Activated T-cell treated with anti-CD3 and anti-CD28 coated beads, Interleukin-2, amount 50 U/mL, for 4 hours (primary cell): ENCODE measurements at places on chromosomes 5 and 9. TPM values are rescaled to one million over a fixed set of nuclear protein-coding genes. Genes with fewer than 3 reads are reported as not detected.
A peak's percentile ranks its signal among the peaks of the same experiment; 100 is the strongest.

GRCh38 chr9:121645853-121646807, 5.3 kb upstream of the DAB2IP start:
- DNase-seq, result no peak

DNA sequence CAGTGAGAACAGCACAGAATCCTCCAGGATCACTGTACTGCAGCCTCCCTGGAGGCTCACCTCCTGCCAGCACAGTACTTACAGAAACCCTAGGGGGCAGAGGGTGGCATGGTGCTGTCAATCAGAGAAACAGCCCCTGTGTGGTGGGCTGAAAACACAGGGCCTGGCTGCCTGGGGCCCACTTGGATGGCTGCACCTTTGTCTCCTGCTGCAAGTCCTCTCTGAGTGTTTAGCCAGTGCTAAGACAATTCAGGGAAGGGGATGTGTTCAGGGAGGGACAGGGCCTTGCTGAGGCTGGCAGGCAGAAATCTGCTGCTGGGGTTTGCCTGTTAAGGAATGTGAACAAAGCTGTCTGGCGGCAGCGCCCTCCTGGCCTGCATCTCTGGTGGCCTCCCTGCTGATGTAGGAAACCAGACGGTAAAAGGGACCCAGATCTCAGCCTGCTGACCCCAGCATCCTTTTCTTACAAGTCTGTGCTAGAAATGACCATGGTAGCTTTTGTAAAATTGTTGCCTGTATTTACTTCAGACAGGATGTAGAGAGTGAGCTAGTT, 39.5 kb downstream of the PRRC2B start:
- no peak for DNase-seq

GRCh38 chr9:78707481-78707991, 410.6 kb downstream of the PSAT1 start:
- no peak for DNase-seq

- no peak for DNase-seq
Observed at GRCh38 chr5:62043289-62044280, 262.4 kb upstream of the KIF2A start.

DNA sequence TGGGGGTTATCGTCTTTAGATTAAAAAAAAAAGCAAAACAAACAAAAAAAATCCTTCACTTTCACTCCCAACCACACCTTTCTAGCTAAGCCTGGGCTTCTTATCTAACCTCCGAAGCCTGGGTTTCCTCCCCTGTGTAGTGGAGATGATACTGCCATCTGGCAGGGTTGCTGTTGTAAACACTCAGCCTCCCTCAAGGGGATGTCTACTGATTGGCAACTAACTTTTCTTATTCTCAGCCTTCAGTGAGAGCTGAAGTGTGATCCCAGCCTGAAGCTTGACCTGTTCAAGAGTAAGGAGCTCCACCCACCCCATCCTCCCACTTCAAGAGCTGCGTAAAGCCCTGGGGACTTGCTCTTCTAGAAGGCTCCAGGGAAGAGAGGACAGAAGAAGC, 21.5 kb upstream of the WWC1 start:
- DNase-seq, result no peak

The RASGRF2 gene
- 5.6 TPM for total RNA-seq

DNA sequence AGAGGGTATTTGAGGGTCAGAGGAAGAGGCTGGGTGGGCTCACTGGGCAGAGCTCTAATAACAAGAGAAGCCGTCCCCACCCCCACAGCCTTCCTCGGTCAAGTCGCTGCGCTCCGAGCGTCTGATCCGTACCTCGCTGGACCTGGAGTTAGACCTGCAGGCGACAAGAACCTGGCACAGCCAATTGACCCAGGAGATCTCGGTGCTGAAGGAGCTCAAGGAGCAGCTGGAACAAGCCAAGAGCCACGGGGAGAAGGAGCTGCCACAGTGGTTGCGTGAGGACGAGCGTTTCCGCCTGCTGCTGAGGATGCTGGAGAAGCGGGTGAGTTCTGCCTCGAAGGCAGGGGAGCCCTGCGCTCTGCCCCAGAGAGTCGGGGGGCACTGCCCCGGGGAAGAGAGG, 21.6 kb upstream of the RARS1 start:
- no peak for DNase-seq

DNA sequence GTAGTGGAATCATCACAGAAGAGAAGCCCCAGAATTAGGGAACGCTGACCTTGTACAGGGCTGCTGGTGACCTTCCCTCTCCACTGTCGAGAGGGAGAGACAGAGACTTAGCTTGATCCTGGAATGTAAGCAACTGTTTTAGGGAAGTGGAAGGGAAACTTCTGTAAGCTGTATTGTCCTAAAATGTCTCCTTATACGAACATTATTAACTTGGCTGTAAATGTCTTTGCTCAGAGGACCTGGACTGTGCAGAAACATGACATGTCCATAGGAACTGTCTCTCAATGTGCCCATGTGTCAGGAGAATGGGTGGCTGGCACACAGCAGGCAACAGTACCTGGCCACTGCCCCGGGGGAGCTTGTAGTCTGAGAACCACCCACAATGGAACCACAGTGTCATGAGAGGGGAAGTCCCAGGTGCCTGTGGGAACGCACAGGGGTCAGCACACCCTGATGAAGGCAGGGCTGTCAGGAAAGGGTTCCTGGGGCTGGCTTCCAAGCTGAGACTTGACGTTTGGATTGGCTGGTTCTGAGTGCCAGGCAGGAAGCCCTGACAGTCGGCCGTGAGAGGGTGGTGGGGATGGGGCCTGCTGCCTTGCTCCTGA, 34.0 kb downstream of the DAP start:
- no peak for DNase-seq

DNA sequence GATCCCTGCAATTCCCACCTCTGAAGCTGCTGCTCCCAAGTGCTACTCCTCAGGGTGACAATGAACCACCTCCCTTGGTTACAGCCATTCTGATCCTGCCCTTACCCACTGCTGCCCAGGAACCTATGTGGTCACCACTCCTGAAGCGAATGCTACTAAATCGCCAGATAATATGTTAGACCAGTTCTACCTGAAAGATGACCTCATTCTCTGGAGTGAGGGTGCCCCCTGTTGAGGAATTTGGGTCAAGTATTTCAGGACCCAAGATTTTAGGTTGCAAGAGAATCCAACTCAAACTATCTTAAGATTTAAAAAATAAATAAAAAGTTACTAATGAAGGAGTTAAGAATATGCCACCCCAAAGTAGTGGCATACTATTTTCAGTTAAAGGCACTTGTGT, 5.8 kb upstream of the SNAPC3 start:
- DNase-seq, result peak; percentile 33

- DNase-seq, result peak; percentile 44
Observed at GRCh38 chr9:132241840-132242620, 80.2 kb downstream of the NTNG2 start.

GRCh38 chr5:157172403-157172802, 6.3 kb upstream of the GARIN3 start:
- DNase-seq, result peak; percentile 82

DNA sequence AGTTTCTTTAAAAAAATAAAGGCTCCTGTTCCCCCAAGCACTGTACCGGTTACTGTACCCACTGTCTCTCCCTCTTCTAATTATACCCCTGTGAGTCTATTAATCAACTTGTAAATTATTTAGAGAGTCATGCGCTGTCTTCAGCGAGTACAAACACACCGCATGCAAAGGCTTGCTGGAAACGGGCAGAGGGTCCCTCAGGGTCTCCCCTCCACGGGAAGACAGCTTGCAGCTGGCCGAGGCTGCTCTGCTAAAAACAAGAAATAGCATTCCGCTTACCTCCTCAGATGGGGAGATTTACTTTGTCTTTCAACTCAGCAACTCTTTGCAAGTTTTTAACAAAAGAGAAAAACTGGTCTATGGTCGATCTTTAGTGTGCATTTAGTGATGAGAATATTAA, 71.8 kb downstream of the AK8 start:
- no peak for DNase-seq

- DNase-seq, result no peak
Observed at GRCh38 chr5:157290156-157290980, 24.4 kb downstream of the CYFIP2 start.

GRCh38 chr9:100377015-100377414, 24.3 kb upstream of the TEX10 start:
- no peak for DNase-seq

DNA sequence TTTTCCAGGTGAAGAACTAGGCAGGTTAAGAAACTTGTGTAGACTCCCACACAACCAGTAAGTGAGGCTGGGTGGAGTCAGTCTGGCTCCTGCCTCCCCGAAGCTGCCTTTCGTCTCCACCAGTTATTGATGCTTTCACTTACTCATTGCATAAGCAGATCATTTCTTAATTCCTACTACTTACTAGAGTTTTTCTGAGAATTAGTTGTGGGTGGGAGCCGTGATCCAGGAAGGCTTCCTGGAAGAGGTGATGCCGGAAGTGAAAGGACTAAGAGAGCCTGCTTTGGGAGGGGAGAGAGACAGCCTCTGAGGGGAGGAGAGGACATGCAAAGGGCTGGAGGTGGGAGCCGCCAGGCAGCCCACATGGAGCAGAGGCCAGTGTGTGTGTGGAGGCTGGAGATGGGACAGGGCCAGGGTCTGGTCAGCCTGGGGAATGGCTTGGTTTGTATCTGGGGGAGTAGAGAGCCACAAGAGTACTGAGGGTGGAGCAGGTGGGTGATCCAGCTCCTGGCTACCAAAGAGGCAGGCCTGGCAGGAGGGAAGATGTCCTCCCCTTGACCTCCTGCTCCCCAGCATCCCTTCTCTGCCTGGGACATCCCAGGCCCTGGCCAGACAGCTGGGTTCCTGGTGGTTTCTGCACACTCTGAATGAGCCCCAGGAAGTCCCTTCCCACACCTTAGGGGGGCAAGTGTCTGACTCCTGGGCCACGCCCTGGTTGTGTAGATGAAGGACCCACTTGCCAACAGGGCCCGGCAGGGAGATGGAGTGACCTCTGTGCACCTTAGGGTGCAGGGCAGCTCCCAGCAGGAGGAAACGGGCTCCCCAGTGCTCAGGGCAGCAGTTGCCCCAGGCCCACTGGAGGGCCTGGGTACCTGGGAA, 12.2 kb upstream of the CARD19 start:
- DNase-seq, result no peak

The IFNE gene
- not detected for total RNA-seq

- DNase-seq, result no peak
Observed at GRCh38 chr9:105244734-105245028, 230 bp downstream of the SLC44A1 start.

DNA sequence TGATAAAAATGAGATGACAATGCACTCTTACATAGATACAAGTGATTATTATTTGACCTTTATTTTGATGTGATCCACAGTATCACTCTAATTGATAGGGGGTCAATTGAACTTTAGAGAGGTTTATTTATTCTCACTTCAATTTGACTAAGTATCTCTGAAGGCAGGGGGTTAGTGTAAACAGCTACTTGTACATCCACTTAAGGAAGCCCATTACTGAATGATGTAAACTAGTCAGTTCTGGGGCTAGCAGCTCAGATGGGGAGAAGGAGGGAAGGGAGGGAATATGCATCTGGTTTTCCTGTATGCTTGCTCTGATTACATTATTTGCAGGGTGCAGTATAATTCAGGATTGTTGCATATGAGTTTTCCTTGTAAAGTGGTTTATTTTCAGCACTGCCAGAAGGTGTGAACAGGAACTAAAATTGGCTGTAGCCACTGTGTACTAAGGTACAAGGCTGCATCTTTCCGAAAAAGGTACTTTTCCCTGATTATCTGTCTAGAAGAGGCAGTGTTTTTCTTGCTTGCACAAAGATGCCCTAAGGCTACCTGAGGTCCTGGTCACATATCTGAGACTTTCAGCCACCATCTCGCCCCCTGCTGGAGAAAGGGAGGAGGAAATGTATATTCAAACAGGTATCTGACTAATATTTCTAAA, 51.2 kb downstream of the MRPS27 start:
- DNase-seq, result peak; percentile 39

The C5orf58 gene
- total RNA-seq, result not detected

DNA sequence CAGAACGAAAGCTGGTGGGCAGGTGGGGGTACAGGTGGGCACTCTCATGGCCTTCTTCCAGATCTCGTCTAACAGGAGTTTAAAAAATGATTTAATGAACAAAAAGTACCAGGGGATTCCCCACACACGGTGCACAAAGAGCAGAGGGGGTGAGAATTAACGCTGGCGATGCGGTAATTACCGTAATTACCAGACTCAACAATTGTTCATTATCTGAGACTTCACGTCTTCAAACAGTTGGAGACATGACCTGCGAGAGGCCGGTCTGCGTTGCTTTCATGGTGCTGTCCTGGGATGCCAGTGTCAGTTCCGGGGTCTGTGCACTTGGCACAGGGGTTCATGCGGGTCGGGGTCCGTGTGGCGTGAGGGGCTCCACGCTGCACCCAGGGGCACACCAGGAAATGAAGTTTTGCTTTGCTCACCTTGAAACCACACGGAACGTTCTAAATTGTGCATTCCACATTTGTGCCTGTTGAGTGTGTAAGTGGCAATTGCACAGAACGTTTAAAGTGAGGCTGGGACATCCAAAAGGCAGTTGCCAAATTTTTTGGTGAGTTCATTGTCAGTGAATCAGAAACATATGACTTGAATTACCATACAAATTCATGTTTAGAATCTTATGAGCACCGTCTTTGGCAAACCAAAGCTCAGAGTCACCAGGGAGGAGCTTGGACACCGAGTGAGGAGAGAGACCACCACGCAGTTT, 256.4 kb upstream of the IRX1 start:
- no peak for DNase-seq

DNA sequence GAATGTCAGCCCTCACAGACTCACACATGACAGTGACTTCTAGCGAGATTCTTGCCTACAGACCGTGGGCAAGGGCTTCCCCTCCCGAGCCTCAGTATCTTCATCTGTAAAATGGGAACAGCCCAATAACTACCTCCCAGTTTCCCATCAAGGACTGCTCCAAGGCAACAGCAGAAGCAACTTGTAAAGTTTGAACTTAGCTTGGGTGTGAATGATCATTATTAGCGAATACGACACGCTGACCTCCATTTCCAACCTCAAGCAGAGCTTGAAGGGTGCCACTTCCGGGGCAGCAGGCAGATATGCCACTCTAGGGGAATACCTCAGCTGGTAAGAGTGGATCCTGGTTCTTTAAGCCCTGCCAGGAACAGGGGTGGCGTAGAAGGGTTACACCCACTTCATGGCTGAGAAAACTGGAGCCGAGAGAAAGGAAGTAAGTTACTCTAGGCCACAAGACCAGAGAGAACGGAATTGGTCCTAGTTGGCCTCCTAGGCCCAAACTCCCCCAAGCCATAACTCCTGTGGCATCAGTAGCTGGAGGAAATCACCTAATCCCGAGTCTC, 2.0 kb downstream of the RNF44 start:
- DNase-seq, result no peak

DNA sequence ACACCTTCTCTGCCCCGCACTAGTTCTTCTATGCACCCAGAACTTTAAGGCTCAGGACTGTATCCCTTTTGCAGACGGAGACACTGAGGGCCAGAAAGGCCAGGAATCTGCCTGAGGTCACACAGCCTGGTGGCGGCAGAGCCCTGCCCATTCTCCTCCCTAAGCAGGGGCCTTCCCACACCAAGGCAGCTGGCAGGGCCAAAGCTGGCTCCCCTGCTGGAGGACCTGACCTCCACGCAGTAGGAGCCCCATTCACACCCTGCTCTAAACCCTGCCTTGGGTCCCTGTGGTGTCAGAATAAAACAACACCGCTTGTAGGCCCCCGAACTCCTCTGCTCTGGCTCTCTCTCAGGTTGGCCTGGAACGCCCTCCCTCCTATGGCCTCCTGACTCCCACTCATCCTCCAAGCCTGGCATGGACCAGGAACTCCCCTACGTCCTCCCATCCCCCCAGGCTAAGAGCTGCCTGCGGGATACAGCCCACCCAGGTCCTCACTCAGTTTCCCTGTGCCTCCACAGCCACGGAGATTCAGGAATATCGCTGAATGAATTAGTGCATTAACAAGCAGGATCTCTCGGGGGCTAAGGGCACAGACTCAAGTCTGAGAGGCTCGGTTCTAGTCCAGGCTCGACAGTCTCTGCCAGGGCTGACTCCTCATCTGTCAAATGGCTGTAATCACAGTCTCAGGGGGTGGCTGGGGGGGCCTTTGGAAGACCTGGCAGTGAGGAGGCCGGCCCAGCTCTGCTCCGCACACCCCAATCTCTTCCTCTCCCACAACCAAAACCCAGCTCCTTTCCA, 2.8 kb downstream of the ST6GALNAC6 start:
- DNase-seq, result no peak
